ENCODE measurements at places on chromosomes 3 and 15.

- DNase-seq = no peak
Observed at GRCh38 chr3:72161881-72162595, 377.1 kb upstream of the PROK2 start.

DNA sequence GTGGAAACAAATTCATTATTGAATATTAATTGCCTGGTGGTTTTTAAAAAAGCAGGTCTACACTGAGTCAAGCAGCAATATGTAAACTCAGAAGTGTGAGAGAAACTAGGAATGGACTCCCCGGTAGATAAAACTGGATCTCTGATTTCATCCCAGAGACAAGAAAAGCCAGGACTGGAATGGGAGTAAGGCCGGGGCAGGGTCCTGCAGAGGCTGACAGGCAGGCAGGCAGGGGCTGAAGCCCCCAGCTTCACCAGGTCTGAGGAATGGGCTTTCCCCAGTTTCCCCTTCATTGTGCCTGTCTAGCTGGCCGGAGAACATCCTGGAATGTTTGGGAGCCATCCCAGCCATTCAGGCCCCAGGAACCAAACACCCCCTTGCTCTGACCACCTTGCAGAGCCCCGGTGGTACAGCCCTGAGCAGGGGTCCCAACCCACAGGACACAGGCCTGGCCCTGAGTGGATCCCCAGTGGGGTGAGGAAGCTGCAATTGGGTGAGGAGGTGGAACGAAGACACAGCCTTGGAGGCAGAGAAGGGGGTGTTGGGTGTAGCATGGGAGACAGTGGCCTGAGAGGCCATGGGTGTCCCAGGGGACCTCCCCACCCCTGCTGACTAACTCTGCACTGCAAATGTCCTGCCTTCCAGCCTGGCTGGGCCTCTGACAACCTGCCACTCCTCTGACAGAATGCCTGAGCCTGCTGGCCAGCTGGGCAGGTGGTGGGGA lies 31.7 kb upstream of the XYLB start:
- no peak for DNase-seq

GRCh38 chr3:194852831-194853508 lies 167.3 kb downstream of the FAM43A start:
- no peak for DNase-seq

DNA sequence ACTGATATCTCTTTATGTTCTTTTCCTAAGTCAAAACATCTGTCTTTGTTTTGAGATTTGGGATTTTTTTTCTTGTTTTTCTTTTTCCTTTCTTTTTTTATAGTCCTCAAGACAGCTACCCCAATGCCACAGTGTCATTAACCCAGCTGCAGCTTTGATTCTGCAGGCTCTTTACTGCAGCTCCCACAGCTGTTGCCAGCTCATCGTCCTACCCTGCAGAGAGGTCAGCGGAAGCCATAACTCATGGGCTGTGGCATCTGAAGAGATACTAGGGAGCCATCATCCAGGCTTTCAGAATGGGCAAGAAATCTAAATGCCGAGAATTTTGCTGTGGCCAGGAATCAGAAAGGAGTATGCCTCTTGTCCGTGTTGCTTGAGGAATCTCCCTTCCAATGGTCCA lies 44.3 kb upstream of the SLC24A5 start:
- DNase-seq = no peak

GRCh38 chr15:69161079-69161877 lies 843 bp downstream of the GLCE start:
- peak; percentile 45 for DNase-seq

Data from right lung (tissue), 10 donors.